ENCODE measurements at places on chromosomes 12 and 14. TPM values are rescaled to one million over a fixed set of nuclear protein-coding genes. Genes with fewer than 3 reads are reported as not detected.

- H3K4me1 ChIP-seq: no peaks in the 10 kb centered on the region
- H3K4me3 ChIP-seq: no peak overlapping the region
- H3K36me3 ChIP-seq: peaks cover 4% of the 10 kb centered on the region
- no peak for DNase-seq
Measured at GRCh38 chr14:77880056-77880455, 80.1 kb downstream of the ADCK1 start.

GRCh38 chr14:37083599-37083998 lies 88.8 kb downstream of the SLC25A21 start:
- H3K27ac ChIP-seq: no peak overlapping the region
- no peak overlapping the region for H3K4me3 ChIP-seq
- H3K27me3 ChIP-seq: no peaks in the 10 kb centered on the region
- no peaks in the 10 kb centered on the region for H3K4me1 ChIP-seq
- H3K36me3 ChIP-seq: no peaks in the 10 kb centered on the region
- DNase-seq: no peak

DNA sequence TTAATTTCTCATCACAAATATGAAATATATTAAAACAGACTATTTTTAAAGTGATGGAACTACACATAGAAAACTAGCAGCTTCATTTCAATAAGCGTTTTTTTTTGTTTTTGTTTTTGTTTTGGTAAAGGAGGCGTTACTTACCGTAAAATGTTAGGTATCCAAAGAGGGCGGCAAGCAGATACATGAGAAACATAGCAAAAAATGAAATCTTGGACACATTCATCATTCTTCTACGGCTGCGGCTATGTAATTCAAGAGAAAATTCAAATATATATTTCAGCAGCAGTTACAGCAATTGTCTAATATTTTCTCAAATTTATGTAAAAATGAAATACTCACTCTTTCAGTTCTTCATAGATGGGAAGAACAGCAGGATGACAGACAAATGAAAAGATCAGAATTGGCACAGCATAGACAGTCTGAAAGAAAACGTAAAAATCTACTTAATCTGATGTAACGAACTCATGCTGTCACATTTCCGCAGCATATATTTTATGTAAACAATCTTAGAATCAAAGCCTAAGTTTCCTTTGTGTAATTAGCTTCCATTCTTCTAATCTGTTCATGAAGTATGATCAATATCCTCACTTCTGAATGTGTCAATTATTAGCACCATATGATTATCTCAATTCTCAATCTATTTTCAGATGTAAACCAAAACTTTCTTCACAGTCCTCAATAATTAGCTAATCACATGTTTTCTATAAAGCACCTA lies 8.8 kb downstream of the SLC38A2 start:
- no peaks in the 10 kb centered on the region for H3K27me3 ChIP-seq
- no peak overlapping the region for H3K27ac ChIP-seq
- peaks cover 100% of the 10 kb centered on the region for H3K36me3 ChIP-seq

DNA sequence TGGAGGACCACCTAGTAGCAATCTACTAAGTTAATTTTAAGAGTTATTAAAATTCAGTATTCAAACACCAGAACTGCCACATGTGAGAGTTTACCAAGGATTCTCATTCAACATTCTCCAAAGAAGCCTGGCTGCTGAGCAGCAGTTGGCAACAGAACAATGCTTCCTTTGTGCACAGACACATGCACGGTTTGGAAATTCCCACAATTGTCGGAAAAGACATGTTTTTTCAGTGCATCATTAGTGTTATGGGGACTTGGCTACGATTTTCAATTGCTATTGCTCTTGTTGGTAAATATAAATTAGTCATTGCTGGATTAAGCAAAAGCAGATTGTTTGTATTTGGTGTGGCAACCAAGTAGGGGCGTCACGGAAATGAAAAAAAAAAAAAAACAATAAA lies 22.2 kb downstream of the ST8SIA1 start:
- H3K27ac ChIP-seq: no peak overlapping the region
- H3K4me1 ChIP-seq: no peaks in the 10 kb centered on the region
- no peaks in the 10 kb centered on the region for H3K36me3 ChIP-seq
- no peaks in the 10 kb centered on the region for H3K27me3 ChIP-seq
- no peak overlapping the region for H3K4me3 ChIP-seq

GRCh38 chr12:22866406-22866805 lies 241.4 kb downstream of the ETNK1 start:
- H3K36me3 ChIP-seq: no peaks in the 10 kb centered on the region
- no peak for DNase-seq
- no peaks in the 10 kb centered on the region for H3K4me1 ChIP-seq
- H3K27me3 ChIP-seq: no peaks in the 10 kb centered on the region
- H3K27ac ChIP-seq: no peak overlapping the region
- H3K4me3 ChIP-seq: no peak overlapping the region

- peaks cover 26% of the 10 kb centered on the region for H3K4me1 ChIP-seq
- H3K4me3 ChIP-seq: no peak overlapping the region
- H3K27me3 ChIP-seq: peaks cover 100% of the 10 kb centered on the region
- no peak for DNase-seq
Measured at GRCh38 chr14:60643141-60643462, 6.2 kb downstream of the SIX1 start.

GRCh38 chr14:68392393-68393141 lies 400.3 kb downstream of the ZFP36L1 start:
- no peak overlapping the region for H3K4me3 ChIP-seq
- no peaks in the 10 kb centered on the region for H3K27me3 ChIP-seq
- no peak for DNase-seq
- peak overlapping the region; percentile 74 for H3K27ac ChIP-seq

DNA sequence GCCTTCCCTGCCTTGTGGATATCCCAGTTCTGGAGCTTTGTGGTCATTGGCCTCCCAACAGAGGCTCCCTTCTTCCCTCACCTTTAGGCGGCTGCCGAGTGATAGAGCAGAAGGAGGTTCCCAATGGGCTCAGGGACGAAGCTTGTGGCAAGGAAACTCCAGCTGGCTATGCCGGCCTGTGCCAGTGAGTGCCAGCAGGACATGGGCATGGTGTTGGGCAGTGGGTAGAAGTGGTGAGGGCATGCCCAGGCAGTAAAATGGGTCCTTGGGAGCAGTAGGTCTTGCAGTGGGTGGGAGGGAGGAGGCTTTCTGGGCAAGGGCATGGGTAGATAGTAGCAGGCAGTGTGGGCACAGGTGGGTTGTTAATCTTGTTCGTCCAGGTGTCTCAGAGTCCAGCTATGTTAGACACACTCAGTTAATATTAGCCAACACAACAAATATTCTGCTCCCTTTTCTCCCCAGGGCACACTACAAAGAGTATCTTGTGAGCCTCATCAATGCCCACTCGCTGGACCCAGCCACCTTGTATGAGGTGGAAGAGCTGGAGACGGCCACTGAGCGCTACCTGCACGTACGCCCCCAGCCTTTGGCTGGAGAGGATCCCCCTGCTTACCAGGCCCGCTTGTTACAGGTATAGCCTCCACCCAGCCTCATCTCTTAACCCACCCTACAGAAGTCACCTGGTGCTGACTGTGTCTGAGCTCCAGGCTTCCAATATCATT lies 1.1 kb upstream of the IRF9 start:
- H3K27ac ChIP-seq: peak overlapping the region; percentile 96
- no peaks in the 10 kb centered on the region for H3K27me3 ChIP-seq
- H3K4me3 ChIP-seq: no peak overlapping the region
- DNase-seq: no peak
- peaks cover 86% of the 10 kb centered on the region for H3K36me3 ChIP-seq
- peaks cover 40% of the 10 kb centered on the region for H3K4me1 ChIP-seq

DNA sequence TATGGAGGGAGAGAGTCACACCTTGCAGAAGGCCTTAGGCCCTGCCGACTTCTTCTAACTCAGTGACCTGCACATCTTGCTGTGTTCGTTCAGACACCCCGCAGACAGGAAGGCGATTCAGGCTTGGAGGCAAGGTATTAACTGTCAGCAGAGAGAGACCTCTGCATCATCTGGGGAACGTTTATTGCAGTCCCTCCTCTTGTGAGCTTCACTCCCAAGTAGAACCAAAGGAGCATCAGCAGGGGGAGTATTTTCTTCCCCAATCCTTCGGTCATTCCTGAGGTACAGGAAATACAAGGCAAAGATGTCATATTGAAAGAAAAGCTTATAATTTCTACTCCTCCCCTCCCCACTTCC lies 217.9 kb downstream of the CRADD start:
- DNase-seq: no peak
- H3K36me3 ChIP-seq: no peaks in the 10 kb centered on the region
- no peak overlapping the region for H3K4me3 ChIP-seq

DNA sequence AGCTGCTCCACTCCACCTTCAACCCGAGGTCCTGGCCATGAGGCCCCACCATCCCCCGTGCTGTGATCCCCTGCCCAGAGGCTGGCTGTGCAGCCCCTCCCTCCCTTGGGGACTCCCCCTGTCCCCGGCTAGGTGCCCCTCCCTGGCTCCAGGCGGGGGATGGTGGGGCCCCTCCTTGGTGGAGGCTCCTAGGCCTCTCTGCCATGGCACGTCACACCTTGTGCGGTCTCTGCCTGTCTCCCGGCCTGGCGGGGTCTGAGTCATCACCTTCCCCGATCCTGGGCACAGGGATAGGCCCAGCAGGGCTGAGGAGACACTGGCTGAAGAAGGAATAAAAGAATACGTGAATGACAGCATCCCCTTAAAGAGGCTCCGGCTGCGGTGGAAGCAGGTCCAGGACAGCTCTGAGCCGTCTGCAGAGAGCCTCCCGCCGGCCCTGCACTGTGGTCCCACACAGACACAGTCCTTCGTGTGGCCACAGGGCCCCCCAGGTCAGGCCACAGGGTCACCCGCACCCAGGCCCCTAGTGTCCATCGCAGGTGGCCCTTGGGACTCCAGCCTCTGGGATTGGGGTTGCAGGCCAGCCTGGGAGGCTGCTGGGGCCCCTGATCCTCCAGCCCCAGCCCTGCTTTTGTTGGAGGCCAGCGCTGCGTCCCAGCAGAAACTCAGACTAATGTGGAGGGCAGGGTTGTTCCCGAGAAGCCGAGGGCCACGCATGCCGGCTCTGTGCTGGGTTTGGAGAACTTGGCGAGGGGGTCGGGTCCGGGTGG lies 43.6 kb downstream of the KIF26A start:
- H3K27me3 ChIP-seq: no peaks in the 10 kb centered on the region
- DNase-seq: no peak
- no peak overlapping the region for H3K4me3 ChIP-seq
- H3K27ac ChIP-seq: no peak overlapping the region
- no peaks in the 10 kb centered on the region for H3K4me1 ChIP-seq

- no peak overlapping the region for H3K27ac ChIP-seq
- DNase-seq: no peak
- no peaks in the 10 kb centered on the region for H3K27me3 ChIP-seq
- no peak overlapping the region for H3K4me3 ChIP-seq
- no peaks in the 10 kb centered on the region for H3K36me3 ChIP-seq
- H3K4me1 ChIP-seq: no peaks in the 10 kb centered on the region
Measured at GRCh38 chr12:105793421-105793820, 345.3 kb downstream of the NUAK1 start.

DNA sequence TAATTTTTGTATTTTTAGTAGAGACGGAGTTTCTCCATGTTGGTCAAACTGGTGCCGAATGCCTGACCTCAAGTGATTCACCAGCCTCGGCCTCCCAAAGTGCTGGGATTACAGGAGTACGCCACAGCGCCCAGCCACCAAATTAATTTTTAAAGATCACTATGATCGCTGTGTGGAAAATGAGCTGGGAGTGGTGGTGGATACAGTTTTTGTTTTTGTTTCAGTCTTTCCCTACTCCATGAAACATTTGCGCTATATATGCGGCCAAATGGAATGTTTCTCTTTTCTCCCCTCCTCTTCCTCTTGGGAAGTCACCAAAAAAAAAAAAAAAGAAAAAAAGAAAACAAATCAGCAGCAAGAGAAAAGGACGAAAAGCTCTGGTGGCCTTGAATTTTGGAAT lies 20.8 kb upstream of the P2RX4 start:
- peaks cover 21% of the 10 kb centered on the region for H3K4me1 ChIP-seq
- H3K27ac ChIP-seq: no peak overlapping the region
- no peaks in the 10 kb centered on the region for H3K27me3 ChIP-seq

DNA sequence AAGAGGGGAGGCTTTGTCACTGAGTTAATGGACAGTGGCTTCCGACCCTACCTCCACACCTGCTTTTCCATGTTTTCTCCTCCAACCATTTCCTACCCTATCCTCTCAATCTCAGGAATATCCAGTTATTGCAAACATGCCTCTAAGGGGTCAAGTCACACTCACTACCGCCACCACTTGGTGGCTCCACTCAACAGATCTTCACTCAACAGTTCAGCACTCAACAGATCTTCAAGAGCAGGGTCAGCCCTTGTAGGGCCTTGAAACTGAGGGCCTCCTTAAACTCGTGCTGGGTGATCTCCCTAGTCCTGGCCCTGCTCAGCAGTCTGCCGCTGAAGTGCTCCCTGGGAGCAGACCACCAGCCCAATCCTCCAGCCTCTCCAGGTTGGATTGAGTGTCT lies 14.2 kb downstream of the ZNF641 start:
- H3K4me1 ChIP-seq: no peaks in the 10 kb centered on the region
- H3K27ac ChIP-seq: no peak overlapping the region
- H3K27me3 ChIP-seq: no peaks in the 10 kb centered on the region
- DNase-seq: no peak
- H3K4me3 ChIP-seq: no peak overlapping the region
- peaks cover 23% of the 10 kb centered on the region for H3K36me3 ChIP-seq

DNA sequence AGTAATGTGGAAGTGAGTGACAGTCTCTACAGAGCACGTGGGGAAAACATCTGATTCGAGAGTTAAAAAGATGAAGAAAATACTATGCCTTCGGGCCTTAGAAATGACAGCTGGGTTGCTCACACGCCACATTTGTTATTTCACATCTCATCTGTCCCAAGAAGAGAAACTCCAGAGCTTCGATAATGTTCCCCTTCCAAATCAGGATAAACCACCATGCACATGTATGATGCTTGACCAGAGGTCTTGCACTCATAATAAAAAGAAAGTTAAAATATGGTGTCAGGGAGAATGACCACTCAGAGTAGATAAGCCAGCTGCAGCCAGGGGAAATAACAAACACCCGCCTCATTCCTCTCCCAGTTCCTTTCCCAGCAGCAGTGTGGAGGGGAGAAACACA lies 34.6 kb downstream of the NIN start:
- H3K27me3 ChIP-seq: no peaks in the 10 kb centered on the region
- DNase-seq: no peak
- no peak overlapping the region for H3K4me3 ChIP-seq
- no peaks in the 10 kb centered on the region for H3K36me3 ChIP-seq
- H3K4me1 ChIP-seq: no peaks in the 10 kb centered on the region
- H3K27ac ChIP-seq: no peak overlapping the region

GRCh38 chr14:65791191-65791981 lies 378.9 kb downstream of the FUT8 start:
- H3K4me1 ChIP-seq: no peaks in the 10 kb centered on the region
- no peaks in the 10 kb centered on the region for H3K36me3 ChIP-seq
- no peak for DNase-seq
- no peak overlapping the region for H3K27ac ChIP-seq

- no peak overlapping the region for H3K4me3 ChIP-seq
- peaks cover 2% of the 10 kb centered on the region for H3K4me1 ChIP-seq
- no peaks in the 10 kb centered on the region for H3K36me3 ChIP-seq
- no peaks in the 10 kb centered on the region for H3K27me3 ChIP-seq
- DNase-seq: no peak
Measured at GRCh38 chr14:74582910-74583581, 29.0 kb downstream of the LTBP2 start.

The RASSF8 gene
- 45.3 TPM for total RNA-seq

The TEX22 gene
- total RNA-seq: 1.7 TPM

The DNAI7 gene
- 2.3 TPM for total RNA-seq

The KITLG gene
- 69.1 TPM for total RNA-seq

The ABHD4 gene
- total RNA-seq: 51.0 TPM

The HCAR3 gene
- total RNA-seq: 2.1 TPM

The IL26 gene
- not detected for total RNA-seq

The PGF gene
- 4.6 TPM for total RNA-seq

The ASPG gene
- 1.4 TPM for total RNA-seq

Measured in left lung (tissue), 14 donors.